Stimulated activated CD8-positive, alpha-beta memory T cell treated with anti-CD3 and anti-CD28 coated beads, Interleukin-15, amount 100 ng/mL, for 1 hour (primary cell): ENCODE measurements at places on chromosomes 16 and 17.

DNA sequence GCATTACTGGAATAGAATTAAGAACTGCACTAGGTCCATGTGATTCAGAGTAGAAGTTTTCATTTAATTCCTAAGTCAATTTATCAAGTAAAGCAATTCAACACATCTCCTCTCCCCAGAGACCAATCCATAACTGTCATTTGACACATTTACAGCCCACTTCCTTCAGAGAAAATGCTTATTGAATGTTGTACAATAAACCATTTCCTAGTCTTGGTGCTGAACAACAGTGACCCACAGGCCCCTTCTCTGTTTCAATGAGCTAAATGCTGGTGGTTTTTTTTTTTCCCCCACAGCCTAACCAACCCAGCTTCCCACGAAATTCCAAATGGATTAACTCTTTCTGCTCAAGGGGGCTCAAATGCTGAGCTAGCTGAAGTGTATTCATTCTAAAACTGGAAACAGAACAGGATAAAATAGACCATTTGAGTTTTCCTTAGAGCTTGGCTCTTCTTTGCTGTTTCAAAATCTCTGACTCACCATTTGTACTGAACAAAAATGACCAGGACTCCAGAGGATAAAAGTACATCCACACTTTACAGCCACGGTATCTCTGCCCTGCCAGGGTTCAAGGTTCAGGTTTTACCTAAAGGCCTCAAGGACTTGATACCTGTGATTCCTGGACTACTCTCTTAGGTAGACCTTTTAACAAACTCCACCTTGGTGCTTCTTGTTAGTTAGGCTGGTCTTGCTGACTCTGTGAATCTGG lies 62.3 kb downstream of the TMEM100 start:
- DNase-seq: no peak

GRCh38 chr17:55330344-55330933 lies 65.7 kb downstream of the HLF start:
- no peak for DNase-seq

GRCh38 chr16:17801068-17801467 lies 330.3 kb upstream of the XYLT1 start:
- no peak for DNase-seq

DNA sequence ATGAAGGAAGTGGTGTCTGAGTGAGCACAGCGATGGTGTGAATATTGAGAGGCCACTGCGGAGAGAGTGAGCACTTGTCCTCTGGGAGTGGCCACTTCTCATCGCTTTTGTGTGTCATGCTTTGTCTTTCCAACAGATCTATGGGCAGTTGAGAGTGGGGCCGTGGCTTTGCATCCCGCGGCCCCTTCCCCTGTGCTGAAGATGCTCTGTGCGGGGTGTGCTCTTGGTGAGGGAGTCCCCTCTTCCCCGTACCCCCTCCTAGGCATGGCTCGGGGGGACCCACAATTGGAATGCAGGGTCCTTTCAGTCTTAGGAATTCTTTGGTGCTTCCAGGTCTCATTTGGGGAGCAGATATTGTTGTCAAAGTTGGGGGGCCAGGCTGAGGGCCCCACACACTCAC lies 197.3 kb upstream of the WSCD1 start:
- DNase-seq: no peak

GRCh38 chr16:67013823-67014633 lies 14.9 kb upstream of the CBFB start:
- DNase-seq: peak; percentile 30

DNA sequence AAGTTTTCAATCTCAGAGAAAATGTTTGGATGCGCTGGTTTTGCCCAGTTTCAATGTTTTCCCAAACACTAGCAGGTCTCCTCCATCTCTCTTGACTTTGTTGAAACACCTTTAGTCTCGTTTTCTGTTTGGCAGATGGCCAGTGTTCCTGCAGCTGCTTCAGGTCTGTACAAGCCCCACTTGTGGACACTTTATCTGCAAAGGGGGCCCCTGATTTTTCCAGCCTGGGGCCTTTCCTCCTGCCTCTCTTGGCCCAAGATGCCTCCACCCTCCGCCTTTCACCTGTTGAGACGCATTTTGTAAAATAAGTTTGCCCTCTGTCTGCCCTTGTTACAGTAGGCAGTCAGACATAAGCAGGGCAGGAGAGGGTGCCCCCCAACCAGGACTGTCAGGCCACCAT lies 21.8 kb upstream of the PRM1 start:
- DNase-seq: no peak

DNA sequence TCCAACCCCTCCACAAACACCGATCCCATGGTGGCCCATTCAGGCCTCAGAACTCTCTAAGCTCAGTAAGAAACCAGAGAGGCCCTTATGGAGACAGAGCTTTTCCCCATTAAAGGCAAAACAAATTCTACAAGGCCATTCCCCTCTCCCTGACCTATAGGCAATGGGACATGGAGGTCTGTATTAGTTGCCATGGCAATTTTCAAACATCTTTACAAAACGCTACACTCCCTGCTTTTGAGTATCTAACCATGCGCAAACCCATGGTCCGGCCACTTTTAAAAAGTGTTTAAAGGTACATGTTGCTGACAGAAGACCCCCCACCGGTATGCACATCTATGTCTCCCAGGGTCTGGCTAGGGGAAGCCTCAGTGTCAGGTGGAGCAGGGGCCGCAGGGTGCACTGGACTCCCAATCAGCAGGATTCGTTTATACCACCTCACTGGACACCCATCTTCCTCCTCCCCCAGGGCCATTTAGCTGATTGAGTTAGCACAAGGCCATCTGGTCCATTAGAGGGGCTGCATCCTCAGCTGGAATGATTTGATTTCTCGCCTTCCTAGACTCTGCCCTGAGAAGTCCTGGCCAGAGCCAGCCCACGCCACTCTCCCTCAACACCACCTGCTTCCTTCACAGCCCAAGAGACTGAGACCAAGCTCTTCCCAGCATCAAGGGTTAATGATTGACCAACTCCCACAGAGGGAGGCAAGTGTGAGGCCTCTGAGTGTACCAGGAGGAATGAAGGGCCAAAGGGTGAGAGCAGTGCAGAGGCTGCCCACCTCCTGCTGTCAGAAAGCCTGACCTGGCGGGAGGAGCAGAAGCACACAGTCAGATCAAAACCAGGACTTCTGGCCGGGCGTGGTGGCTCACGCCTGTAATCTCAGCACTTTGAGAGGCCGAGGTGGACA lies 10.9 kb downstream of the ACLY start:
- DNase-seq: no peak

GRCh38 chr17:58338841-58339754 lies 10.5 kb upstream of the TSPOAP1 start:
- no peak for DNase-seq

DNA sequence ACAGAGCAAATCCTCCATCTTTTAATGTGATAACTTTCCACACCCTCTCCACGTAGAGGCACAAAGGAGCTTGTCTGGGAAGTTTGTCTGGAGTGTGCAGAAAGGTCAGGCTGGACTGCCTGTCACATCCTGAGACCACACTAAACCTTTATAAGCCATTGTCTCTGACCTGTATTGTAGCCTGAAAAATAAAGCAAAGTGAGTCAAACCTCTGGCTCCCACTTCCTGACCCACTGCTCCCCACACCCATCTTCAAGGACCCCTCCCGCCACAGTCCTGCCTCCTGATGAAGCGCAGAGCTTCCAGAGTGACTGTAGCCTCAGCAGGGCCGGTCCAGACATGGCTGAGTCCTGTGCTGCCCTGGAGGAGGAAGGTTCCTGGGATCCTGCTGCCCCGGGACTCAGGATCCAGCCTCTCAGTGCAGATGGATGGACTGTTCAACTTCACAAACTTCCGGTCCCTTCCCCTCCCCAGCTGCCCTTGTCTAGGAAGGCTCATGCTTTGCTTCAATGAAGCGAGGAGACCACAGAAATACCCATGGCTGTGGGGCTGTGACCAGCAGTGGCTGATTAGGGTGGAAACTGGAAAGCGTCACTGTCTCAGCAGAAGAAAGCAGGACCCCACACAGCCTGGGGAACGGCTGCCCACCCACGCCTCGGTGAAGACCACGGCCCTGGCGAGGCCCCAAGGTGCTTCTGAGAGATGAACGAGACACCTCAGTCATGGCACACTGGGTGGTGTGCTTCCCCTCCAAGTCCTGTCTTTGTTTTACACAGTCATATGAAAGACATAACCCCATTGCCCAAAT lies 30.9 kb upstream of the CLEC18B start:
- no peak for DNase-seq

DNA sequence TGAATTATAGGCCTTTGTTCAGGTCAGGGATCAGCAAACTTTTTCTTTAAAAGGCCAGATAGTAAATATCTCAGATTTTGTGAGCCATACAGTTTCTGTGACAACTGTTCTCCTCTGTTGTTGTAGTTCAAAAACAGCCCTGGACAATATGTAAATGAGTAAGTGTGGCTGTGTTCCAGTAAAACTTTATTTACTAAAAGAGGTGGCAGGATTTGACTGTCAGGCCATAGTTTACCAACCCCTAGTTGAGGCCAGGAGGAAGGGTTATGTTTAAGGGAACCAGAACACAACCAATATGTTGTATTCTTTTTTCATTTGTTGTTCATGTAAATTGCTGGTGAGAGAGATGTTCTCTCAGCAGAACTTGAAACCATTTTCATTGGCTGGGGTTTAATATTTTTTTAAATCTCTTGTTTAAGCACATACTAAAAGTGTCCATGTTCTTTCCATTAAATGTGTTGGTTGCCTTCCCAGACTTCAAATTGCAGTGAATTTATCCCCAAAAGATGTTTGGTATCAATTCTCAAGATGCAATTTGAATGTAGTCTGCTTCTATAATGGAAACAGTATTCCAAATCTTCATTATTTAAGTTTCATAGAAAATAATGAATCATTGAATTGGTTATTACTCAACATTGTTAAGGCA lies 260.3 kb downstream of the FTO start:
- DNase-seq: no peak

DNA sequence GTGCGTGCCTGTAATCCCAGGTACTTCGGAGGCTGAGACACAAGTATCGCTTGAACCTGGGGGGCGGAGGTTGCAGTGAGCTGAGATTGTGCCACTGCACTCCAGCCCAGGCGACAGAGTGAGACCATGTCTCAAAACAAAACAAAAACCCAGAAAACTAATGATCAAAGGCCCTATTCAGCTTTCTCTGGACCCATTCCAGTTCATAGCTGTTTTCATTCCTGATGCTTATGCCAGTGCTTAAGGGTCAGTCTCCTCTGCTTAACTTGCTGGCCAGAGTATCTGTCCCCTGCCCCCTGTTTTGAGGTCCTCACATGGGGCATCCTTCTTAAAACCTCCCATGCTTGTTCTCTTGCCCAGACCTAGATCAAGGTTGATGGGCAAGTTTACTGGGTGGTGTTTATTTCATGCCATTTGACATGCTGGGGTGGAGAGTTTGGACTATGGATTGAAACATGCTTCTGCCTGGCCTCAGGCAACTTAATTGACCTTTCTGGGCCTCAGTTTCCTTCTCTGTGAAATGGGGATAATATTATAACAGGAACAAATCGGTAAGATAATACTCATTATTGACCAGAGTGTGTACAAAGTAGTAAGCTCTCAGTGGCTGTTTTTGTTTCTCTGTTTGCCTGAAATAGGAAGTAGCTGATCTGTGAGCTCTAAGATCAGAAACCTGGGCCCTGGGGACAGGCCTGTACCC lies 369.8 kb downstream of the CPPED1 start:
- no peak for DNase-seq

- no peak for DNase-seq
Measured at GRCh38 chr17:50642722-50643656, 8.3 kb downstream of the ABCC3 start.

DNA sequence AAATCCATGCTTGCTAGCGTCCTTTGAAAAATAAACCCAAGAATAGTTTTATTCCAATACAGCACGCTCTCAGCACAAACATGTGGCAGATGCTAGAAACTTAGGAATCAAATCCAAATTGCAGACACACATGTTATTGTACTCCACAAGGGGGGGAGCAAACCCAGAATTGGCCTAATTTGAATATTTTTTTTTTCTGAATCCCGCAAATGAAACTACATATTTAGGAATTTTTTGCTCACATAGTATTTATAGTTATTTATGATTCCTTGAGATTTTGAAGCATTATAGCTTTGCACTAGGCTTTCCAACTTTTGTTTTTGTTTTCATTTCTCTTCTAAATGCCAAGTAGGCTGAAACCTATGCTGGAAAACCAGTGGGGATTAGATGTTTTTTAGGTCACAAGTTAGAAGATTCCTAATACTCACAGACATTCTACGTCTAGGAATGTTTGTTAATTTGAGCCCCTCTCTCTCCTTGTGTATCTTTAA lies 59.3 kb upstream of the CDH11 start:
- DNase-seq: no peak

GRCh38 chr16:1788708-1789100 lies 4.8 kb downstream of the IGFALS start:
- no peak for DNase-seq

DNA sequence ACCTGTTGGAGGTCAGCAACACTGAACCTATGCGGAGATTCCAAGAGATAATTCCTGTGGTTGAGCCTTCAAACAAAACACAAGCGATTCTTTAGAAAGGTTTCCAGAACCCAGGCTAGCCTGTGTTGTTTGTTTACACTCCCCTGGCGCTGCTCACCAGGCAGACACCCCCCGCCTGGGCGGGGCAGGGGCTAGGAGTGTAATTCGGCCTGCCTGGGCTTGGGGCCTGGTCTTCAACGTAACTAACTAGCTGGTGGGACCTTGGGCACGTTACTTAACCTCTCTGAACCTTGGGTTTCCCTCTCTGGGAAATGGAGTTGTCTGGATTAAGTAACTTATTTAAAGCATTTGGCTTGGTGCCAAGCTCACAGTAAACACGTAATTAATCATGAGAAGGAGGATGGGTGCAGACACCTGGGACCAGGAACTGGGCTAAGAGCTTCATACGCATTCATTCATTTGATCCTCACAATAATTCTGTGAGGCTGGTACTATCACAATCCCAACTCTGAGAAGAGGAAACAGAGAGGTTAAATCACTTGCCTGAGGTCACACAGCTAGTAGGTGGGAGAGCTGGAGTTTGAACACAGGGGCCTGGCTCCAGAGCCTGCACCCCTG lies 7.6 kb upstream of the ARHGAP27 start:
- DNase-seq: no peak

DNA sequence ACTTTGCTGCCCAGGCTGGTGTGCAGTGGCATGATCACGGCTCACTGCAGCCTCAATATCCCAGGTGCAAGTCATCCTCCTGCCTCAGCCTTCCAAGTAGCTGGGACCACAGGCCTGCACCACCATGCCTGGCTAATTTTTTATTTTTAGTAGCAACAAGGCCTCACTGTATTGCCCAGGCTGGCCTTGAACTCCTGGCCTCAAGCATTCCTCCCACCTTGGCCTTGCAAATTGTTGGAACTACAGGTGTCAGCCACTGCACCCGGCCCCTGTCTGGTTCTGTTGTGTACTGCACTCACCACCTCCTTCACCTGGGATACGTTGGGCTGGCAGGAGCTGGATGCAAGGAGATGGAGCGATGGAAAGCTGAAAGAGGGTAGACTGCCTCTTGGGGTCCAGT lies 8.5 kb downstream of the PLA2G15 start:
- DNase-seq: no peak

- DNase-seq: no peak
Measured at GRCh38 chr17:63529711-63530556, 6.8 kb downstream of the KCNH6 start.

DNA sequence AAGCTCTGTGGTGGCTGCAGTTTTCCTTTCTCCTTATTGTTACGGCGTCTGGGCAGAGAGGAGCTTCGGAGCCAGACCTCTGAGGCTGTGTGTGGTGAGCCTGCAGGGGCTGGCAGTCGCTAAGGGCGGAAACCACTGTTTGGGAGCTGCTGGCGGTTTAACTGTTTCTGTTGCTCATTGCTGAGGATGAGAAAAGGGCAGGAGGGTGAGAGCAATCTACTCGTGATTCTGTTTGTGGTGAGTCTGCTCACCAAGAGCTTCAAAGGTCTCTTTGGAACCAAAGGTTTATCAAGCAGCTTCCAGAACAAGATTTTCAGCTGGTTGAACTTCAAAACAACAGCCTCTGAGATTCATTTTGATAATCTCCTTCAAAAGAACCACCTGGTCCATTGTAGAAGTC lies 143.9 kb downstream of the ANKFN1 start:
- DNase-seq: no peak
